ENCODE measurements at places on chromosomes 7 and 10.

DNA sequence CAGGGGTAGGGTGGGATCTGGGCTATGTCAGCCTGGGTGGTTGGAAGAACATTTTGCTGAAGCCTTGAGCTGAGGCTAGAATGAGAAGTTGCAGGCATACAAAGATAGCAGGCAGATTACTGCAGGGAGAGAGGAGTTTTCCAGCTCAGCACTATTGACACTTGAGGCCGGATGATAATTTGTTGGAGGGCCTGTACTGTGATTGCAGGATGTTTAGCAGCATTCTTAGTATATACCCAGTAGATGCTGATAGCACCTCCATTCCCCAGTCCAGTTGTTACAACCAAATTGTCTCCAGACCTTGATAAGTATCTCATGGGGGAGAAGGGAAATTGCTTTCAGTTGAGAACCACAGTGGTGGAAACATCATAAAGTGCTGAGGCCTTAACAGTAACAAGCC is 158.6 kb upstream of the CHRM2 start:
- no peak for DNase-seq

DNA sequence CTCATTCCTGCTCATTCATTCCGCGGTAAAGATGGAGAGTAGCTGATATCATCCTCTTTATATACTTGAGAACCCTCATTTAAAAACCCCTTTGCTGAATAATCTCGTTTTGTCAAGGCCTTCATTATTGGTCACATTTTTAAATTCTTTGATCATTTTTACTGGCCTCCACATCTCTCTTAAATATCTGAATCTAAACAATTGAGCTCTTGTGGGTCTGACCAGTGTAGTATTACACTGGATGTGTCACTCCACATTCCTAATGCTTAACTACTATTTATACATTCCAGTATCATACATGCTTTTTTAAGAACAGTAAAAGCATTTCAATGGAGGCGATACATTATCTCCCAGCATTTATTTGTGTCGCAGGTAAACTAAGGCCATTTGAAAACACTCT is 12.6 kb upstream of the PRPS1L1 start:
- no peak for DNase-seq

GRCh38 chr10:75019370-75019769 is 92.1 kb upstream of the SAMD8 start:
- DNase-seq = no peak

DNA sequence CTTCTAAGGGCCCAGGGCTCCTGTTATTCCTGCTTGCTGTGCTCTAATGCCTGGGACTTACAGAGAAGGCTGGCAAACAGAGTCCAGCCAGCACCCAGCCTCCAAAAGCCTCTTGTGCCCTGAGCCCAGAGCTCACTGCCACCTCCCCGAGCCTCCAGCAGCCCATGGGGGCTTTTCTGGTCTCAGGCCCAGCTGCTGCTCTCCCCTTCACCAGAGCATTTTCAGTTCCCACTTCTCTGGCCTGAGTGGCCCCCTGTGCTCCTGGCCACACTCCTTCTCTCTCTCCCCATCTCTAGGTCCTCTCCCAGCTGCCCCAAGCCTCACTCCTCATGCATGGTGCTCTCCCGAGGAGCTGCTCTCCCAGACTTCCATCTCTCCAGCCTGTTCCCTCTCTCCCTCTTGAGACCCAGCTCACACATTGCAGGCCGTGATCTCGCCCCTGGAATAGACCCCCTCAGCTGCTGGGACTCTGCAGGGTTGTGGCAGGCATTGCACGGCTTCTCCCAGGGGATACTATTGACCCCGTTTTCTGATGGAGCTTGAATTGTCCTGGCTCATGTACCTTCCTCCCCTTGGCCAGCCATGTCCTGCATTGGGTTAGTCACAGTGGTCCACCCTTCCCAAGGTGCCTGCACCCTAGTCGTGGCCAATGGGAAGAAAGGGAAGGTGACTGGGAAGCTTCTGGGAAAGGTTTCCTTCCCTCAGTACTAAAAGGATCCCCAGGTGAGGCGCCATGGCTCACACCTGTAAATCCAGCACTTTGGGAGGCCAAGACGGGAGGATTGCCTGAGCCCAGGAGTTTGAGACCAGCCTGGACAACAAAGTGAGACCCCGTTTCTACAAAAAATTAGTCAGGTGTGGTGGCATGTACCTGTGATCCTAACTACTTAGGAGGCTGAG is 9.0 kb upstream of the RASSF4 start:
- DNase-seq = peak; percentile 36

GRCh38 chr10:15858861-15859281 is 1.4 kb downstream of the MINDY3 start:
- DNase-seq = no peak

Data from ureter (tissue), 1 donor.